Activated T-helper 1 cell treated with anti-CD3 and anti-CD28 coated beads, Interleukin-2, amount 50 U/mL, for 16 hours (primary cell): ENCODE measurements at places on chromosomes 16 and 17.

DNA sequence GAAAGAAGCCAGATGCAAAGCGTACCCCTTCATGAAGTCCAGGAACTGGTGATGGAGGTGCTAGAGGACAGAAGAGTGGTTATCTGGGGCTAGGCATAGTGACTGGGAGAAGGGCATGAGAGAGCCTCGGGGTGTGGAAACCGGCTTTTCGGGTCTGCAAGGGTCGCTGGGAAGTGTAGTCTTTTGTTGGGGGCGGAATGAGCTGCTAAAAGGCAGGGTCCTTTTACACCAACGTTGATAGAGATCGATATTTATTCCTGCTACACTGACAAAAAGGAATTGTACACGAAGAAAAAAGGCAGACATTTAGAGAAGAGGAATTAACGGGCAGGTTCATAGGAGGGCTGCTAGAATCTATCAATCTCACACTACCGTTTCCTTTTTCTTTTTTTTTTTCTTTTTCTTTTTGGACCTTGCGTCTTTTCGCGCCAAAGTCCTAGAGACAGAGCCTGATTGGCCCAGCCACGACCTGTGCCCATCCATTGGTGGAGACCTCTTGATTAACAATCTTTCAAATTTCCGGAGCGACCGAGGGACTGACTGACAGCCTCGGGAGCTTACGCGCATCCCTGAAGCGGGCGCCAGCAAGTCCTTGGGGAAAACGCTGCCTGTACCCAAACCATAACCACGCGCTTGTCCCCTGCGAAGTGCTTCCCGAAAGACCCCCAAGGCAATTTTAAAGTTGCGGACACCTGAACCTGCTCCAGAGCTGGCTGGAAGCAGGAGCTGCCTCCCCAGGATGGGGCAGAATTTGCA, 27.7 kb upstream of the DHRS7B start:
- DNase-seq: peak; percentile 13

DNA sequence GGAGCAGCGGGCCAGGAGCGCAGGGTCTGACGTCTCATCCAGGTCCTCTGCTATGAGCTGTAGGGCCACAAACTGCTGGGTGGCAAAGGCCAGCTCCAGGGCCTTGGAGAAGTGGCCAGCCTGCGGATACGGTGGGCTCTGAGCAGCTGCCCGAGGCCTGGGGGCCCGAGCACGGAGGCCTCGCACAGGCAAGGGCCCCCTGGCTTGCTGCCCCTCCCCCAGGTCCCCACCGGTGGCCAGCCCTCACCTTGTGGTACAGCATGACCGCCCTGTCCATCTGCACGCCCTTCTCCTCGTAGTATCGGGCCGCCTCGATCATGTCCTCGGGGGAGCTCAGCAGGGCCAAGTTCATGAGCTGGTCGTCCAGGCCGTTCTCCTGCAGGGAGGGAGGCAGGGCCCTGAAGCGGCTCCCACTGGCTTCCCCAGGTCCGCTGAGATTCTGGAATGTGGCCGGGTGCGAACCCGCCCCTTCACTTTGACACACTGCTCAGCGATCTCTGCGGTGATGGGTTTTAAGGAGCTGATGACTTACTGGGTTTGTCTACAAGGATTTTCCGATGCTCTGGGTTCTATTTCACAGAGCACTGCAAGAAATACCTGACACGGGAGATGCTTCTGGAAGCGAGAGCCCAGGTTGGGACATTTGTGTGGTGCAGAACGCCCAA, 9.8 kb upstream of the TMEM204 start:
- no peak for DNase-seq

GRCh38 chr16:76193906-76194615, 83.1 kb upstream of the CNTNAP4 start:
- no peak for DNase-seq

DNA sequence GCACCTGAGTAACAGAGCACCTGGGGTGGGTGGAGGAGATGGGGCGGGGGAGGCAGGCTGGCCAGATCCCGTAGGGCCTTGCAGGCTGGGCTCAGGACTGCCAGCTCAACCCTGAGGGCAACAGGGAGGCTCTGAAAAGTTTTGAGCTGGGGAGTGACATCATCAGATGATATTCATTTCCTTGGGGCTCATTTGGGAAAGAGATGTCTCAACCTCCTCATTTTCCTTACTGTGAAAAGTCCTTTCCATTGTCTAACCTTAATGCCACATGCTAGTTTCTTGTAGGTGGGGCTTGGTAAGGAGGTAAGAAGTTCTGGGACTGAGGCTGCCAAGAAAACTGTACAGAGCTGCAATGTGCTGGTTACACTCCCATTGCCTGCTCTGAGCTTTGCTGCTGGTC, 3.7 kb downstream of the TNS4 start:
- DNase-seq: no peak

DNA sequence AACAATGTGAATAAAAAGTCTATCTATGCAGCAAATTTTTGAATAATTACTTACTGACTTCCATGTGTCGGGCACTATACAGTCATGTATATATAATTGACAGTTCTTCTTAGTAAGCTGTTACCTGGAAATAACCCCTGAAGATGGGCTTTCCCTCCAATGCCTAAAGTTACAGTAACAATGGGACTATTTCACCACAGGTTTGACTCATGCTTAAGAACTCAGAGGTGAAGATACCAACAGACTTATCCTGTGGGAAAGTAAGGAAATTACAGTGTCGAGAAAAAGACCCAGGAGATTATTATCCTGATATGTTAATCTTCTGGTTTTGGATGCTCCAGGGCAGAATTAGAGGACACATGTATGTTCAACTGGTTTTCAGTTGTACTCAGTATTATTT, 601.5 kb upstream of the SOX9 start:
- no peak for DNase-seq

- no peak for DNase-seq
Measured at GRCh38 chr17:11273596-11273995, 32.6 kb downstream of the SHISA6 start.

GRCh38 chr16:49652456-49653172, 203.3 kb downstream of the ZNF423 start:
- DNase-seq: no peak
